ENCODE measurements at places on chromosomes 3 and 15. TPM values are rescaled to one million over a fixed set of nuclear protein-coding genes. Genes with fewer than 3 reads are reported as not detected.

DNA sequence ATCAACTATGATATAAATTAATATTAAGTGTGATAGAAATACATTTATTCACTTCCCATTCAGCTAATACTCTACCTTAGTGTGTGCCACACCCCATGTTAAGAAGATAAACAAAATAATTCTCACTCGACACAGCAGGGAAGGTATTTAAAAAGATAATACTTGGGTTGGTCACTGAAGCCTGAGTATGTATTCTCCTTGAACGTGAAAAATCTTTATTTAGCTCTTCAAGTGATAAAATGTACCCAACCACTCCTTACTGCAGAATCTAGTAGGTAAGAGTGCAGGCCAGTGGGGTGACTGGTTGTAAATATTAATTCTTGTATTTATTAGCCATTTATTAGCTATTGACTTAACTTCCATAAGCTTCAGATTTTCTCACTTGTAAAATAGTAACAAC, 372.7 kb upstream of the THBS1 start:
- DNase-seq: no peak

Gene ATP10A
- 0.87 TPM for polyA plus RNA-seq

- DNase-seq: peak; percentile 19
Observed at GRCh38 chr3:187012609-187013051, 82.3 kb downstream of the ST6GAL1 start.

DNA sequence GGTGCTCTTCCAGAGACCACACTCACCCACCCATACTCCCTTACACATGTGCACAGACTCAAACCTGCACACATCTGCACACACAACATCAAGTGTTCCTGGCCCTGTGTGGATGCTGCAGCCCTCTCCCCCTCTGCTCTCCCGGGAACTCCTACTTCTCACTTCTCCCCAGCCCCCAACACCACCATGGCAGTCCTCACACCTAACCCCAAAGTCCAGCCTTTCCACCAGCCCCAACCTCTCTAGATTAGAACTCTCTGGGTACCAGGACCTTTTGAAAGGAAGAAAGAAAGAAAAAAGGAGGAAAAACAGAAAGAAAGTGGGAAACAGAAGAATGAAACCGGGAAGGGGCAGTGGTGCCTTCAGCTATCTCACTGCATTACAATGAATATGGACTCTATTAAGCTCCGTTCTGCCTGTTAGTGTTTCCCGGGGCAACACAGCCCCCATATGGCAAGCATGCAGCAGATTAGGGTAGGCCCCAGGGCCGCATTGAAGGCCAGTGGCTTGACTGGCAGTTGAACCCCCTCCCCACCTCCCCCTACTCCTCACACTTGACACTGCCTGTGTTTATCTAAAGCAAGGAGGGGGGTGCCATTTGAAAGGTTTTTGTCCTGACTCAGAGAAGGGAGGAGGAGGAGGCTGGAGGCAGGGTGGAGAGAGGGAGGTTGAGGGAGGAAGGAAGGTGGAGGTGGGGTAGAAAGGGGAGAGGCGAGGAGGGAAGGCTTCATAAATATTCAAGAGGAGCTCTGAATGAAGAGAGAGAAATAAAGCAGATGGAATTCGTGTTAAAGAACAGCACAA, 30.1 kb downstream of the BOC start:
- no peak for DNase-seq

- no peak for DNase-seq
Observed at GRCh38 chr15:77295446-77295845, 124.5 kb downstream of the PEAK1 start.

Gene CCDC9B
- polyA plus RNA-seq: 4.5 TPM

DNA sequence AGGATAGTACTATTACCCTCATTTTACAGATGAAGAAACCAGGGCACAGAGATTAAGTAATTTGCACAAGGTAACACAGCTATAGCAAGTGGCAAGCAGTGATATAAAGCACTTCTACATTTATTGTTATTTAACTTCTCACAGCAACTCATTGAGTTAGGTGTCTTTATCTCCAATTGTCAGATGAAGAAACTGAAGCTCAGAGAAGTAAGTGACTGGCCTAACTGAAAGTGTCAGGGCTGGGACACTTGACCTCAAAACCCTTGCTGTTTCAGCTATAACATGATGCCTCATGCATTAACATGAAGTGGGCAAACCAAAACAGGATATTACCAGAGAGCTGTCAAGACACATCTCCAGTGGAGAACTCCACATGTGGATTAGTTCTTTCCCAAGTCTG, 65.8 kb upstream of the LEKR1 start:
- no peak for DNase-seq

Gene CISH
- 23.8 TPM for polyA plus RNA-seq

Data from left lung (tissue), 14 donors.